ENCODE measurements at places on chromosomes 6 and 20. TPM values are rescaled to one million over a fixed set of nuclear protein-coding genes. Genes with fewer than 3 reads are reported as not detected.

GRCh38 chr6:132391391-132392269, 9.6 kb downstream of the MOXD1 start:
- no peak for DNase-seq

GRCh38 chr6:158072083-158072721, 90.5 kb downstream of the SYNJ2 start:
- peak; percentile 77 for DNase-seq

CENPW gene
- total RNA-seq = 3.3 TPM

FOXS1 gene
- not detected for total RNA-seq

CLDN20 gene
- total RNA-seq = not detected

APMAP gene
- total RNA-seq = 35.7 TPM

SLPI gene
- total RNA-seq = 12.8 TPM

DNA sequence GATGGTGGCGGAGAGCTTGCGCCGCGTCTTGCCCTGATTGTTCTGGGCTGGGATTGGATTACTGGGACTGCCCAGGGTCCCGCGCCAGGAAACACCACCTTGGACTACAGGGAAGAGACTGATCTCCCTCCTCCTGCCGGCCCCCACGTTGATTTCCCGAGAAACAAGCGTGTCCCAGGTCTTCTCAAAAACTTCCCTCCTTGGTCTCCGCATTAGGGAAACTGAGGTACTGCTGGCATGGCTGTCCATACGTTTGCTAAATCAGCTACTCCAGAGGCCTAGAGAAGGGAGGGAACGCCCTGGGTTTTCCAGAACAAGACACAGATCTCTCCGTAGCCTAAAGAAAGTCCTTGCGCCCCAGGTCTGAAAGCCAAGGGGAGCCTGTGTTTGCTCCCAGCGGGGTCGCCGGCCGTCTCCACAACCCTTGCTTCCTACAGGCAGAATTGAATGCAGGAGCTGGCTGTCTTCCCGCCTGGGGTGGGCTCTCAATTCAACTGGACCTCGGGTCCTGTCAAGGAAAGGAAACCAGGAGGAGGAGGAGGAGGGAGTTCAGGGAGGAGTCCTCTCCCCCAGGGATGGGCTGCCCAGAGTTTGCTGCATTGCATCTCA, 29.2 kb downstream of the TFAP2A start:
- no peak for DNase-seq

DNA sequence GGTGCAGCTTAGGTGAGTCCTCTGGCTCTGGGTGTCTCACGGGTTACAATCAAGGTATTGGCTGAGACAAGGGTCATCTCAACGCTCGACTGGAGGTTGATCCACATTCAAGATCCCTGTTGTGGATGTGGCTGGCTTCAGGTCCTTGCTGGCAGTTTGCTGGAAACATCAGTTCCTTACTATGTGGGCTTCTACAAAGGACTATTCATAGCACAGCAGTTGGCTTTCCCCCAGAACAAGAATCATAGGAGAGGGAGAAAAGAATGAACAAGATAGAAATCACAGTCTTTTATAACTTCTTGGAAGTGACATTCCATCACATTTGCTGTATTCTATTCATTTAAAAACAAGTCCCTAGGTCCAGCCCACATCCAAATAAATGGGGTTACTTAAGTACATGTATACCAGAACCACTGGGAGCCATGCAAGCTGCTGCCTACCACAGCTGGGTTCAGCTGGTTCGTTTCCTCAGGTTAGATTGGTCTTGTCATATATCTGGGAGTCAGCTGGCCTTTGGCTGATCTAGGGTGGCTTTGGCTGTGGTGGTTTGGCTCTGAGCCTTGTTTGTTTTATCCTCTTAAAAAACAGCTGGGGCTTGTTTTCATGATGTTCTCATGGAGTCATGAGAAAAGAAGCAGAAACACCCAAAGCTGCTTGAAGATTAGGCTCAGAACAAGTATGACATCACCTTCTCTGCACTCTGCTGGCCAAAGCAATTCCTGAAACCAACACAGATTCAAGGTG, 433.2 kb upstream of the SPTLC3 start:
- DNase-seq = peak; percentile 20

DNA sequence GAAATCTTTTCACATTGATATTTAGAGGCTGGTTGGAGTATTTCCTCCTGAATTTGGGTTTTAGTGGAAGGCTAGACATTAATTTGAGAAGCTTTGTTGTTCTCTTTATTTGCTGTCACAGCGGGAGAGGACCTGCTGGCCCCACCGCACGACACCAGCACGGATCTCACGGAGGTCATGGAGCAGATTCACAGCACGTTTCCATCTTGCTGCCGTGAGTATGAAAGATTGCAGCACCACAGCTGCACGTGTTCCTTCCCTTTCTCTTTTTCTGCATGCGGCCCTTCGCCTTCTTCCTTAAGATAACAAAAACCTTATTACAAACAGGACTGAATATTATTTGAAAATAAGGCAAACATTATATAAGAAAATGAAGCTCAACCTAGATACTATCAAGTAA, 555.5 kb downstream of the UTRN start:
- DNase-seq = no peak

KIF13A gene
- 41.8 TPM for total RNA-seq

GRCh38 chr20:1628621-1629020, 8.8 kb upstream of the SIRPB1 start:
- no peak for DNase-seq

SLC35F1 gene
- total RNA-seq = not detected

GRCh38 chr6:132661906-132662305, 2.9 kb upstream of the TAAR1 start:
- no peak for DNase-seq

PTCHD4 gene
- not detected for total RNA-seq

C6orf52 gene
- not detected for total RNA-seq

GRCh38 chr20:33423141-33423834, 20.3 kb downstream of the SNTA1 start:
- DNase-seq = no peak

DNA sequence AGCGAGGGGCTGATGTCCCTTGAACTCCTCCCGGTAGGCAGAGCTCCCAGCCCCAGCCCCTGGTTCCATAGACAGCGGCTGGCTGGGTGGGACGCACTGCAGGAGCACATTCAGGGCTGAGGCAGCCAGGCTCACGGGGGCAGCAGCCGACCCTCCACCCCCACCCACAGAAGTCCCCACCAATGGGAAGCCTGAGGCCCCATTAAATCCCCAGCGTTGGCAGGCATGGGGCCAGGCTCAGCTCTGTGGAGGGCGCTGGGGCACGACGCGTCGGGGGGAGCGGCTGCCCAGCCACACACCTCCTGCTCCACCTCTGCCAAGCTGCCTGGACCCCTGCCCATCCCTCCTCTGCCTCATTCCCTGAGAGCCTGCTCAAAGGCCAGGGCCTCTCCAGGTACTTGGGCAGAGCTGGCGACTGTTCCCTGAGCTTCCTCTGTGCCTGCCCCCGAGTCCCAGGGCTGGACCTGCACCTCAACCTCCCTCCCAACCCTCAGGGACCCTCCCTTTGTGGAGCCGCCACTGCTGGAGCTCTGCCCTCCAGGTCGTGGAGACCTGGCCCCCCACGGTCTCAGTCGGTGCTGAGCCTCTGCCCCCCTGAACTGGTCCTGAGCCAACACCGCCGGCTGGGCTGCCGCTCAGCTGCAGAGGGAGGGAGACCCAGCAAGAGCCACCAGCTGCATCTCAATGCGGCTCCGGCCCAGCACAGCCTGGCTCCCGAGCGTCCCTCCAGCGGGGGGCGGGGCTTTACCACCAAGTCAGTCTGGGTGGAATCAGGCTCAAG, 9.1 kb downstream of the CHRNA4 start:
- DNase-seq = no peak

DNA sequence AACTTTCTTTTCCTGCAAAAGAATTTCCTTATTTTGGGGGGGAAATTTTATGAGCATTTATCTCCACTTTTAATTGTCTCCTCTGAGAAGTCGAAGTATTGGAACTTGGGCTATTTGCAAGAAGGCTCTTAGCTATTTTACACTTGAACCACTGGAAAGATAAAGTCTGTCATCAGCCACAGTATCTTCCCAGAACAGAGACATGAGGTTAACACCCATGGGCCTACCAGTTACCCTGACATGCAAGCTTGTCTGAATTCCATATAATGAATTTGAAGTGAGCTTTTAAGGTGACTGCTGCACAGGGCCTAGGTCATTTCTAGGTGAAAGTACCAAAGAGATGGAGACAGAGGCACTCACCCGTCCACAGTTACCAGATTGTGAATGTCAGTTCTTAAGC, 193.1 kb downstream of the SIM1 start:
- DNase-seq = no peak

DNA sequence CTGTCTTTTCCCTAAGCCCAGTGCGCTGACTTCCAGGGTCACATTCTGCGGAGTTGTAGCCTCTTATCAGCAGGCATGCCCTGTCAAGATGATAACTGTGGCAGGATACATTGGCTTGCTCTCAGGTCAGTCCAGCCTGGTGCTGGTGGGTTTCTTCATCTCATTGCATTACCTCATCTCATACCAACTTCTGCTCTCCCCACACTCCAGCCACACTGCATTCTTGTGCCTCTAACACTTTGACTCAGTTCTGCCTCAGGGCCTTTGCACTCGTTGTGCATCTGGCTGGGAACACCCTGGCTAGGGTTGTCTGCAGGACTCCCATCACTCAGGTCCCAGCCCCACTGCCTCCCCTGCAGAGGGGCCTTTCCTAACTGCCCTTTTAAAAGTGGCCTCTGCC, 110.3 kb upstream of the BACH2 start:
- no peak for DNase-seq

DNA sequence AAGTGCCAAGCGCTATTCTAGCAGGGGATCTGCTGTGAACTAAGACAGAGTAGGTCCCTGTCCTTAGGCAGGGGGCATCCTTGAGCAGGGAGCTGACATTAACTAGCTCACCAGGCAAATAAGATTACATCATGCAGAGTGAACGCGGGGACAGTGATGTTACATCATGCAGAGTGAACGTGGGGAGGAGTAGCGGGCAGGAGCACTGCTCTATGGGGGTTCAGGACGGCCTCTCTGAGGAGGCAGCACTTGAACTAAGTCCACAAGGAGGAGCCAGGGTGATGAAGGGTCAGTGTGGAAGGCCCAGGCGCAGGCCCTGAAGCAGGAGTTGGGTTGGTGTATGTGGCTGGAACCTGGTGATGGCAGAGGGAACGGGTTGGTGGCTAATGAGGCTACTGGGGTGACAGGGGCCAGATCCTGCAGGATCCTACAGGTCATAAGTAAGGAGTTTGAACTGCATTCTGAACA, 38.7 kb downstream of the KAT14 start:
- no peak for DNase-seq

SRSF6 gene
- 111 TPM for total RNA-seq

All from Peyer's patch (tissue), 4 donors.